ENCODE measurements at places on chromosomes 1 and 21. TPM values are rescaled to one million over a fixed set of nuclear protein-coding genes. Genes with fewer than 3 reads are reported as not detected.

- peak; percentile 12 for DNase-seq
Measured at GRCh38 chr1:156750711-156751450, 594 bp downstream of the HDGF start.

DNA sequence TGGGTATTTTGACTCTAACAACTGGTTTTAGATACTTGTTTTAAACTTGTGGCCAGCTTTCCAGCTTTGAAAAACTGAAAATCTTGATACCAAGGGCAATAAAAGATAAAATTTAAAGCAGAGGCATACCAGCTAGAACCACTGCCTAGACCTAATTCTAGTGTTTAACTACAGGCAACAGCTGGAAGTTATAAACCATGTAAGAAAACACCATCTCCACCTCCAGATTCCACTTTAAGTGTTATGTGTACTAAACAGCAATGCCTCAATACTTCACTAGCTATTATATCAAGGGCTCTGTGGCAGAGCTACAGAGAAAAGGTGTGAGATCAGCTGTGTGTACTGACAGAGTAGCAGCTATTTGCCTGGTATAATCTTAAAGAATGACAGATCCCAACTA lies 69.5 kb downstream of the LPAR3 start:
- DNase-seq, result no peak

GRCh38 chr1:6353955-6354658 lies 39.5 kb downstream of the ACOT7 start:
- no peak for DNase-seq

DNA sequence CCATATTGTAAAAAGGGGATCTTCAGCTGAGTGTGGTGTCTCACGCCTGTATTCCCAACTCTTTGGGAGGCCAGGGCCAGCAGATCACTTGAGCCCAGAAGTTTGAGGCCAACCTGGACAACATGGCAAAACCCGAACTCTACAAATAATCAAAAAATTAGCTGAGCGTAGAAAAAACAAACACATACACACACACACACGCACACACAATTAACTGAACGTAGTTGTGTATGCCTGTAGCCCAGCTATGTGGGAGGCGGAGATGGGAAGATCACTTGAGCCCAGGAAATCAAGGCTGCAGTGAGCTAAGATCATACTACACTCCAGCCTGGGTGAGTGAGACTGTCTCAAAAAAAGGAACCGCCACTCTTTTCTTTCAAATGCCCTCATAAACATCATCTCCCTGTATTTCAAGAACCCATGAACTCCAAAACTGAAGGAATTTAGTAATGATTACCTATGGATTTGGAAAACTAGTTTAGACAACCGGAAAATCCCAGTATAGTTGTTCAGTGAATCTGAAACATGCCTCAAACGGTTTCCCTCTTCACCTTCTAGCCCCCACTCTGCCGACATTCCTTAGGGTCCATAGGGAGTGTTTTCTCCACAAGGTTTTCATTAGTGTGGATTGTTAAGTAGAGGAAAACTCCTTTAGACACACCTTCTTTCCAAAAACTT lies 4.5 kb downstream of the TXNIP start:
- DNase-seq, result no peak

ETNK2 gene
- total RNA-seq, result 4.6 TPM

Measured in skin of body (tissue), 3 donors.